ENCODE measurements at places on chromosomes 12 and 14.
A peak's percentile ranks its signal among the peaks of the same experiment; 100 is the strongest.

DNA sequence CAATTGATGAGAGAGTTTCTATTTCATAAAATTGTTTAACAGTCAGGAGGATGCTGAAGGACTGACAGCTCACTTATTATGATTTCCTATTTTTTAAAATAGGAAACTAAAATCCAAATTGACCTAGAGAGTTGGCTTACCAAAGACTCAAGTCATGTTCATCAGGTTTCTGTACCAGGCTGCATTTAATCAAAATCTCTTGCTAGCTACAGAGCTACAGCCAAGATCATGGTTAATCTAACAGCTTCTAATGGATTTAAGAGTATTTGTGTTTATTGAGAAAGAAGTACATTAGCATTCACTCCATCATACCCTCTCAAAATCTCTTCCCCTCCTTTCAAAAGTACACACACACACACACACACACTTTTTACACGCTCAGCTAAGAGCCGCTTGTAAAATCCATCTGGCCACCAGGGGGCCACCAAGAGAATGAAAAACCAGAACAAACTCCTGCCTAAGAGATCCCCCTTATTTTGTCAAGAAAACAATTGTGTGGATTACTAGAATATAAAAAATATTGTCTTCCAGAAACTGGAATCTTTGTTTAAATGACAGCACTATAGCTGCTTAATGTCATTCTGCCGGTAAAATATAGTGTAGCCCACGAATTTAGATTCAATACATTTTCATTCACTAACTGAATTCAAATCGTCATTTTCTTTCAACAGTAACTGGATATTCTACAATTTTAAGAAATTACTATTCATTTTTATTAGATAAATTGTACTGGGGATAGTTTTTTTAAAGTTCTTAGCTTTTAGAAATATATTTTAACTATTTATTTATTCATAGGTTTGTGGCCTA lies 334.0 kb downstream of the BTG1 start:
- DNase-seq, result peak; percentile 68

- no peak for DNase-seq
Observed at GRCh38 chr12:5099591-5099990, 55.9 kb downstream of the KCNA5 start.

- DNase-seq, result no peak
Observed at GRCh38 chr14:97456958-97457357, 659.8 kb downstream of the VRK1 start.

DNA sequence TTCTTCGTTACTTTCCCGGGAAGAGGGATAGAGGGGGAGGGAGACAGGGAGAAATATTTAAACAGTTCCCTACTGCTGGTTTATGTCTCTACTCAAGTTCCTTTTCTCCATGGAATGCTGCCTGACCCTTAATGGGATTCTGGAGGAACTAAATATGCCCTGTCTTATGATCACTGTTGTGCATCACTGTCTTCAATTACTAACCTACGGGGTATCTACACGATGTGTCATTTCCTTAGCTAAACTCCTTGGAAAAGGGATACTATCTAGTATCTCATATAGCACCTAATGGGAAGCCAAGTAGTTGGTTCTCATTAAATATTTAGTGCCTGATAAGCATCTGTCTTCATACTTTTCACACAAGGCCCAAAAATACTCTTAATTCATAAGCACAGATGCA lies 37.5 kb upstream of the FBLN5 start:
- DNase-seq, result no peak

GRCh38 chr12:95663525-95663924 lies 112.2 kb upstream of the USP44 start:
- DNase-seq, result no peak

GRCh38 chr12:66538970-66539369 lies 139.9 kb downstream of the GRIP1 start:
- no peak for DNase-seq

DNA sequence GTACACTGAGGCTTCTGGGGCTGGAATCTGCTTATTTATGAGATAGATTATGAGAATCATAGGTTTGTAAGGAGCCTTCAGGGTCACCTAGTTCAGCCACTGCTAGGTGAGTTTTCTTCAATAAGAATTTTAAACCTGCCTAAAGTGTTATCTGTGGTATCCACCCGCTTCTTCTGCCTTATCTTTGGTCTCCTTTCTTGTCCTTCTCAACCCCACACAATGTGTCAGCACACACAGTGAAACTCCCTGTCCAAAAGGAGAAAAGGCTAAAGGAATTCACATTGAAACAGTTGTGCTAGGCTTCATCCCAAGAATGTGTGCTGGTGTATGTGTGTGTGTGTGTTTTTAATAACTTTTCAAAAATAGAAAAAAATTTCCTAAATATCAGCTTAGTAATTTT lies 259.3 kb upstream of the BTG1 start:
- no peak for DNase-seq

- DNase-seq, result no peak
Observed at GRCh38 chr14:79698298-79698711, 513.0 kb downstream of the DIO2 start.

DNA sequence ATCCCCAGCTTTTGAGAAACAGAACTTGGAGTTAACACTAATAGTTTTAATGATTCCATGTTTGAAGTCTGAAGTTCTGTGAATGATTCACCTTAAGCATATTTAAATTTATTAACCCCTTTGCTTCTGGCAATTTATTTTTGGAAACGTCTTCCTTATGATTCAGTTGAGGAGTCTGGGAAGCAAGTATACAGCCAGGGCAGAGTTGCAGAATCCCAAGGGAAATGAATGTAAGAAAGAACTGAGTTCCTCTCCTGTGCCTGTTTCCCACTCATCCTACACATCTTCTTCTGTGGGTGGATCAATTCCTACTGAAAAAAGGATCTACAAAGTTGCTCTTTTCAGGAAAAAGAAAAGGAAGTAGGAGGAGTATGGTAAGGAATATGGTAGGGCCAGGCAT lies 108.2 kb upstream of the CCDC91 start:
- DNase-seq, result no peak

DNA sequence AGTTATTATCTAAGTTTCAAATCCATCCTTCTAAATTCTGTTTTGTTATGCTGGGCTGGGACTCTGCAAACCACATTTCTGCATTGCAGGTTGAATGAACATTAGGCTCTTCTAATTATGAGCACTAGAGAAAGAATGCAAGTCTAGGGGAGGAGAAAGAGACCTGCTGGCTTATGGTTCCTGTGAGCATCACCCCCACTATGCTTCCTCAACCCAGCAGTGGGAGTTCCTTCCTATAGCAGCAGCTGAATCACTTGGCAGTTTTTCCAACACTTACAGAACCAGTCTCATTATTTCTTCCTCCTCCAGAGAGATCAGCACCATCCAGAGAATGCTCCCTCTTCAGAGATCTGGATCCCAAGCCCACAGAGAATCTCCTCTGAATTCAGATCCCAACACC lies 297.7 kb upstream of the CLEC14A start:
- no peak for DNase-seq

- no peak for DNase-seq
Observed at GRCh38 chr12:113837084-113837483, 129.0 kb downstream of the RBM19 start.

- DNase-seq, result no peak
Observed at GRCh38 chr14:35576260-35576659, 42.3 kb downstream of the INSM2 start.

DNA sequence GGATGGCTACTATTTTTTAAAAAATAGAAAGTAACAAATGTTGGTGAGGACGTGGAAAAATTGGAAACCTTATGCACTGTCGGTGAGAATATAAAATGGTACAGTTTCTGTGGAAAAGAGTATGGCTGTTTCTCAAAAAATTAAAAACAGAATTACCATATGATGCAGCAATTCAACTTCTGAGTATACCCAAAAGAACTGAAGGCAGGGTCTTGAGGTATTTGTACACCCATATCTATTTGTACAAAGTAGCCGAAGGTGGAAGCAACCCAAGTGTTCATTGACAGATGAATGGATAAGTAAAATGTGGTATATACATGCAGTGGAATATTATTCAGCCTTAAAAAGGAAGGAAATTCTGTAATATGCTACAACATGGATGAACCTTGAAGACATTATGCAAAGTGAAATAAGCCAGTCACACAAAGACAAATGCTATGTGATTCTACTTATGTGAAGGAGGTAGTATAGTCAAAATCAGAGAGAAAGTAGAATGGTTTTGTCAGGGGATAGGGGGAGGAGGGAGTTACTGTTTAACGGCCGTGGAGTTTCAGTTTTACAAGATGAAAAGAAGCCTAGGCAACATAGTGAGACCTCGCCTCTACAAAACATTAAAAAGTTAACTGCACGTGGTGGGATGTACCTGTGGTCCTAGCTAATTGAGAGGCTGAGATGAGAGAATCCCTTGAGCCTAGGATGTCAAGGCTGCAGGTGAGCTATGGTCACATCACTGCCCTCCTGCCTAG lies 38.4 kb upstream of the CCT2 start:
- no peak for DNase-seq

DNA sequence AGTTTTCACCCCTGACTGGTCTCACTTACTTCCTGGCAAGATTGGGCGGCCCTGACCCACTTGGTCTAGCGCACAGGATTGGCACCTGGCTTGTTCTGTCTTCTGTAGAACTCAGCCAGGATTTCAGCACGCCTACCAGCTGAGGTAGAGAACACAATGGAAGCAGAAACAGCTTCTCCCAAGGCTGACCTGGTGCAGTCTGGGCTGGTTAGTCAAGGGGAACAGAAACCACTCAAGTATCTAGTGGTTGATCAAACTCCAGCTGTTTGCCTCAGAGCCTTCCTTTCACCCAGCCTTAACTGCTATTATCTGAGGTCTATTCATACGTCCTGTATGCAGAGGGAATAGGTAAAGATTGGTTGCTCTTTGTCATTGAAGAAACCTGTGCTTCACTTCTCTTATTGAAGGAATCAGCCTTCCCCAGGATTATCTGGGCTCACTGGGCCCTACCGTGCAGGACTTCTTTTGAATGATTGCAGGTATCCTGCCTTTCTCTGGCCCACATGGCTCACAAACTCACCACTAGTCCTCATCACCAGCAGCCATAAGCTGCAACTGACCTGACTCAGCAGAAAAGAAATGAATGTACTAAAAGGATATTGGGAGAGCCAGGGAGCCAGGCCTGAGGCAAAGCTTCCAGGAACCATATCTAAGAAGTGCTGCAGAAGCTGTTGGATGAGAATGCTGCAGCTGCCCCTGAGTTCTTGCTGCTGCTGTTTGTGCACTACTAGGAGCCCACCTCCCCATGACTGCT lies 2.5 kb upstream of the PLEKHD1 start:
- DNase-seq, result no peak

DNA sequence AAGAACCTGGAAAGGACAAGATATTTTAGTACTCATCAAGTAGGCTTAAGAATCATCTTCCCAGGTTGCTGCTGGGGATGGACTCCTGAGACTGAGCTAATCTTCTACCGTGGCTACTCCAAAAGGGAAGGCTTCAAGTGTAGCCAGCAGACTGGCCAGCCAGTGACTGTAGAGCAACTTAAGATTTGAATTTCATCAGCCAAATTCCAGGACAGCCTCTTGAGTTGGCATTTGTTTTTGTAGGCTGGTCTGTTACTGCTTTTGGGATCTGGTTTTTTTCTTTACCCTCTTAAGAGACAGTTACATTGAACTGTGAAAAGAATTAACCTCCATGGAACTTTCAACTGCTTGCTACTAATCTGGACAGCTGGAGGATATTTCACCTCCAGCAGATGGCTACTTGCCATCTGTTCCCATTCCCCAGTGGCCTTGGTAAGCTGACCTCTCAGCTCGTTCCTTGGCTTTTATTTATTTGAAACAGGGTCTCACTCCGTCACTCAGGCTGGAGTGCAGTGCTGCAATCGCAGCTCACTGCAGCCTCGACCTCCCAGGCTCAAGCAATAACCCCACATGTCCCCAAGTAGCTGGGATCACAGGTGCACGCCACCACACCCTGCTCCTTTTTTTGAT lies 20.7 kb downstream of the VTI1B start:
- no peak for DNase-seq

DNA sequence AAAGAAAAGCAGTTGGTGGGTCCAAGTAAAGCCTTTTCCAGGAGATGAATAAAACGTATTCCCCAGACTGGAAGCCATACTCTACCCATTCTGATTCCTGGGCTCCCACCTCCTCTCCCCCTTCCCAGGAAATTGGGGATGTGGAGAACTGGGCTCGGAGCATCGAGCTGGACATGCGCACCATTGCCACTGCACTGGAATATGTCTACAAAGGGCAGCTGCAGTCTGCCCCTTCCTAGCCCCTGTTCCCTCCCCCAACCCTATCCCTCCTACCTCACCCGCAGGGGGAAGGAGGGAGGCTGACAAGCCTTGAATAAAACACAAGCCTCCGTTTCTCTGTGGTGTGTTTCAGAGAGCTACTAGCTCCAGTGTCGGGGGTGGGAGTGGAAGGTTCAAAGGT lies 822 bp upstream of the RDH5 start:
- DNase-seq, result no peak

GRCh38 chr14:35539969-35540368 lies 6.0 kb downstream of the INSM2 start:
- DNase-seq, result no peak

DNA sequence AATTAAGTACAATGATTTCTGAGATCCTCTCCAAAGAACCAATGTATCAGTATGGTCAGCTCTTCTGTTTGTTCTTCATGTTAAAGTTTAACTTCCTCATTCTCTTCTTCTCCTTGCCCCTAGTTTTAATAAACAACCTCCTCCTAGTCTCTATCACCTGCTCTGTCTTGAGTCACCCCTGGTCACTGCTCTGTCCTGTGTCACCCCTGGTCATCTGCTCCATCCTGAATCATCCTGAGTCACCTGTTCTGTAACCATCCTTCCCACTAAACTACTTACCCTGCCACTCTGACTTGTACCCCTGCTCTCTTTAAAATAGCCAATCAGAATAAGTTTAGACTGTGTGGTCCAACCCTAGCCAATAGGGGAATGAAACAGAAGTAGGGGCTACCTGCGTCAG lies 100.5 kb downstream of the ALG10B start:
- no peak for DNase-seq

- peak; percentile 13 for DNase-seq
Observed at GRCh38 chr12:7144414-7145120, 14.4 kb downstream of the CLSTN3 start.

DNA sequence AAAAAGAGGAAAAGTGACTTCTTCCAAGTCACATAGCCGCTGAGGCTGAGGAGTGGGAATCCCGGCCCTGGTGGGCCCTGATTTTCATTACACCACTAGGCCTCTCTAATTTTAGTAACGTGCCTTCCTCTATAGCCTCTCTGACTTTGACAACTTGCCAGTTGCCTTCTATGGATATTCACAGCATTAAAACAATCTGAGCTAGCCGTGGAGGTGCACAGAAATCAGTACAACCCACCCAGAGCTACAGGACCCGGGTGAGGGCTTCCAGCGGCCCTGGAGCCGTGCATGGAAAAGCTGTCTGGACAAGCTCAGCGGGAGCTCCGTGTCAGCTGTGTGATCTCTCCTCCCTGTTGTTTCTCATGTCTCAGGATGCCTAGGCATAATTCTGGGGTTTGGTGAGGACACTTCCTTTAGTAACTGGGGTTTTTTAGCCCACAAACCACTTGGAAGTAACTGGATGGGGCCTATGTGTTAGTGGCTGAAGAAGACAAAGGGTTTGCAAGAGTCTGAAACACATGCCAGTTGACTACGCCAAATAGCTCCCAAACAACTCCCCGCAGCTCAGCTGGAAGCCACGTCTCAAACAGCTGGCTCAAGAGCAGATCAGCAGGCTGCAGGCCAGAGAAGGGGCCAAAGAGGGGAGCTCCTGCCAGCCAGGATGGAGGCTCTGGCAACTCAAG lies 53.0 kb downstream of the SSH1 start:
- DNase-seq, result no peak

- DNase-seq, result no peak
Observed at GRCh38 chr14:49896966-49897365, 4.1 kb downstream of the ARF6 start.

Data from inflammatory macrophage (primary cell).